Bone marrow (tissue), 2 donors: ENCODE measurements at places on chromosomes 2 and 18.
A peak's percentile ranks its signal among the peaks of the same experiment; 100 is the strongest.

DNA sequence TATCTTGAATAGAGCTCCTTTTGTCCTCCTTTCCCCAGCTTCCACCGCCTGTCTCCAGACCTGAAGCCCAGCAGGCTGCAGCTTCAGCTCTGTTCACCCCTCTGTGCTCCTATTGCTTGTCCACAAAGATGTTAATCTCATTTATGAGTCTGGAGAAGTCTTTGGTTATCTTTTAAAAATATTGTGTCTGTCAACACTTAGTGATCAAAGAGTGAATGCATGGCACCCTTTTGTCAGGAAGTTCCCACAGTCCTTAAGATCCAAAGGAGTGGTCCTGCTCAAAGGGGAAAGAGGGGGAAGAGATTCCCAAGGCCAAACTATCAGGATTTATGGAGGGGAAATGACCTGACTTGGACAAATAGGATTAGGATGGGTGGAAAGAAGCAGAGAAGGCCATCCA is 118.9 kb downstream of the ACAA2 start:
- no peak for DNase-seq

DNA sequence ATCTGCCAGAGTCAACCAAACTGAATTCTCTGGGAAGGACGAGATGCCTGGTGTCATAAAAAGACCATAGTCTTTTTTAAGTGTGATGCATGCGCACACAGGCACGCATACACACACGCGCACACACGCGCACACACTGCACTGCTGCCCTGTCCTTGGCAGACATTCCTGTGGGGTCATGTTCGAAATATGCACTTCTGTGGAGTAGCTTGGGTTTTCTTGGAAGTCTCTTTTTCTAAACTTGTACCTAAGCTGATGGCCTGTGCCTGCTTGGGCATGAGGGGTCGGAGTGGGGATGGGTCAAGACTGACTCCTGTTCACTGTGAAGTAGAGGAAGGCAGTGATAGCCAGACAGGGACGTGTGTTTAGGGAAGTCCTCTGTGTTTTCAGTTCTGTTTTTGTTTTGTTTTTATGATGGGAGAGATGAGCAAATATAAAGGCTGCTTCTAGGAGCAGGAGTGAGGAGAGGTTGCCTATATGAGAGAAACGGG is 4.0 kb upstream of the RMC1 start:
- DNase-seq, result peak; percentile 22

GRCh38 chr2:142545036-142545435 is 332.4 kb upstream of the KYNU start:
- no peak for DNase-seq

DNA sequence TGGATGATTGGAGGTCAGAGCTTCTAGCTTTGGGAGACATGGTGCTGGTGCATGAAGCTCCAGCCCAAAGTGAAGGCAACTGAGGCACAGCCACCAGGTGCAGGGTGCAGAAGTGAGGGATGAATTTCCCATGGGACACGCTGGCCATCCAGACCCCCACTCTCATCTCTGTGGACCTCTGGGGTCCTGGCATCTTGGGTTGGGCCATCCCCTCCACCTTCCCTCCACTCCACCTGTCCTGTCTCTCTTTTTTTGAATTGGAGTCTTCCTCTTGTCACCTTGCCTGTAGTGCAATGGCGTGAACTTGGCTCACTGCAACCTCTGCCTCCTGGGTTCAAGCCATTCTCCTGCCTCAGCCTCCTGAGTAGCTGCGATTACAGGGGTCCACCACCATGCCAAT is 3.4 kb downstream of the NGEF start:
- DNase-seq, result no peak

DNA sequence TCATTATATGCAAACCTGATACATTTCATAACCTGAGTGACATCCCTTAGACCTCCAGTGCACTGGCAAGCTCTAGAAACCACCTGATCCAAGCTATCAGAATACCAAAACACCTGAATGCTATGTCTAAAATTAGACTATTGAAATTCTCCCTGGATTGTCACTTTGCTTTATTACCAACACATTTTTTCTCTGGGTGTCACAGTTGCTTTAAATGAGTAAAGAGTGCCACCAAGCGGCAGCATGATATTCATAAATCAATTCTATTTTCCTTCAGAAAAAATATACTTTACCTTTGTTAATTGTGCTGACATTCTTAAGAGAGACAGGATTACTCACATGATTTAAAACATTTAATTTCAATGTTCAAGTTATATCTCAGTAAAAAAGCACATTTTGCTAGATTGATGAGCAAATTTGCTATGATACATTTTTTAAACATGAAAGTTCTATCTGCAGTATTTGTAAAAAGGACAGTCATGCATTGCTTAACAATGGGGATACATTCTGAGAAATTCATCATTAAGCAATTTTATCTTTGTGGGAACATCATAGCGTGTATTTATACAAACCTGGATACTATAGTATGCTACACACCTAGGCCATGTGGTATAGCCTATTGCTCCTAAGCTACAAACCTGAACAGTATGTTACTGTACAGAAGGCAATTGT is 338.4 kb upstream of the SLC39A10 start:
- DNase-seq, result no peak

- no peak for DNase-seq
These were observed 819 bp upstream of the MAP3K2 start for GRCh38 chr2:127388423-127389164.

- DNase-seq, result no peak
These were observed 1.0 kb downstream of the DNPEP start for GRCh38 chr2:219386532-219387280.

DNA sequence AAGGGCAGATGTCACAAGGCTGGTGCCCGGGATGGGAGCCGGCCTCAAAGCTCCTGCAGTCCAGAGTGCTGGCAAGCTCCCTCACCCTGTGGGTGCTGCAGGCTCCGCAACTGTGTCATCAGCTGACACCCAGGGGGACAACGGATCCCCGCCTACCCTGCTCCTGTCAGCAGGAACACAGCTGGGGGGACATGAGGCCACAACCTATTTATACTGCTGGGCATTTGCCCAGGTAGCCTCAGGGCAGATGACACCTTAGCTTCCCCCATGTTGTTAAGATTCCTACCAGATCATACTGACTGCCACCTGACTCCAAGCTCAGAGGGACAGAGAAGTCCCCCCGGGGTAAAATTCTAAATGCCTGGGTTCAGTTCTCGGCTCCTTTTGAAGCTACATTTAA is 1.2 kb downstream of the ANKRD23 start:
- DNase-seq, result no peak

DNA sequence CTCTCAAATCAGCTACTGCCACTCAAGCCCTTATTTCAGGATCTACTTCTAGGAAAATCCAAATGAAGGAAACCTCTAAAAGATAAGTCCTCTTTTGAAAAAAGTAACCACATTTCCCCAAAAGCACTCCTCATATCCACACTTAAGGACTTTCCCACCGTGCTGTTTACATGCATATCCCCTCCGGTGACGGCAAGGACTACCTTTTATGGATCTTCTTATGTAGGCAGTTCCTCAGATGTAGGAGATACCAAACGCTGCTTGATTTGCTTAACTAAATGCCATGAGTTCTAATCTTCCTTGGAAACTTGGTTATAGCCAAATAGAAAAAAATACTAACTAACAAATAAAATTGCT is 6.9 kb upstream of the TMEM87B start:
- no peak for DNase-seq

GRCh38 chr18:75219745-75220375 is 9.3 kb downstream of the TSHZ1 start:
- no peak for DNase-seq
